ENCODE measurements at places on chromosomes 4 and X.

DNA sequence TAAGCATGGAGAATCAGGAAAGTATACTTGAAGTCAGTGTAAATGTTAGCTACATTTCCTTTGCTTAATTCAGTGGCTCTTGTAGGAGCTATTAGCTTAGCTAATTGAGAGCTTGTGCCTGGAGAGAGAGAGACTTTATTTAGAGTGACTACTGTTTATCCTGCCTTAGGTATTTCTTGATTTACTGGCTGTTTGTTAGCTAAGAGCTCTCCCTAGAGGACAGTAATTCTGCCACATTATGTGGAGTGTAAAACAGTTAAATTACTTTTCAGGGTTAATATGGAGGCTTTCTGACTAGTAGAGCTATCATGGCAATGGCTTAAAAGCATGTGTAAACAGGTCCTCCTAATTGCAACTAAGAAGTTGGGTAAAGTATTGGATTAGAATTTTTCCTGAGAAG, 306.5 kb upstream of the TECRL start:
- no peak for DNase-seq

DNA sequence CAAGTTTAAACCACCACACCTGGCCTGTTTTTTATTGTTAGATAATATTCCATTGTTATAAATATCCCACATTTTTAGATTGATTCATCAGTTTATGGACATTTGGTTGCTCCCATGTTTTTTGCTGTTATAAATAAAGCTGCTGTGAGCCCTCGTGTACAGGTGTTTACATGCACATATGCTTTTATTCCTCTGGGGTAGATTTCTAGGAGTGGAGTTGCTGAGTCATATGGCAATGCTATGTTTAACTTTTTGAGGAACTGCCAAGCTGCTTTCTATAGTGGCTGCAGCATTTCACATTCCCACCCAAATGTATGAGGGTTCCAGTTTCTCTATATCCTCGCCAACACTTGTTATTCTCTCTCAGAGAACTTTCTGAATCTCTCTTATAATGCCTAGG, 90.5 kb downstream of the TBL1X start:
- peak; percentile 12 for DNase-seq

DNA sequence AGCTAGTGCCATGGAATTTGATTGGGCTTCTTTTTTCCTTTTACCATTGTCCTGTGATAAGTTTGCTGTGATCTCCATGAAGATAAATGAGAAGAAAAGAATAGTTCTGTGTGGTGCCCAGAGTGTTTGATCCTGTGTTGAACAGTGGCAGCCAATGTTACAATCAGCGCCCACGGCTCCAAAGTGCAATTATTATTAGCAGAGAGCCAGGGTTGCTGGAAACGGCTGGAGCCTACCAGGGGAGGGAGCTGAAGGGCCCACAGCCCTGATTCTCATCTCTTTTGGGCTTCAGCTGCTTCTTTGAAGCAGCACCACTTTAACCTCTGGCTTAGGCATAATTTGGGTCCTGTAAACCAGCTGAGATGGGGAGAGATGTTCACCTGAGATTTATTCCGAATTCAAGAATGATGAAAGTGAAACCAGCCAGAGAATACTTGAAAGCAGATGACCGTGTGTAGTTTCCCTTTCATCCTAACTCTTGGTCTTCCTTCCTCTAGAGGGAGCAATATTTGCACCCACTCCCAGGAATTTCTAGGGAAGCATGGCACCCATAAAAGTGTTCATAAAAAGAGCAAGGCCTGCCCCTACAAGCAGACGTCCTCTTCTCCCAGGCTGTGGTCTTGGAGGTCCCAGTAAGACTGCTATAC, 298.3 kb downstream of the EVC2 start:
- no peak for DNase-seq

GRCh38 chr4:108903464-108904221, 140.8 kb upstream of the ETNPPL start:
- DNase-seq: no peak

GRCh38 chr4:64584981-64585557, 175.8 kb upstream of the TECRL start:
- DNase-seq: peak; percentile 12

DNA sequence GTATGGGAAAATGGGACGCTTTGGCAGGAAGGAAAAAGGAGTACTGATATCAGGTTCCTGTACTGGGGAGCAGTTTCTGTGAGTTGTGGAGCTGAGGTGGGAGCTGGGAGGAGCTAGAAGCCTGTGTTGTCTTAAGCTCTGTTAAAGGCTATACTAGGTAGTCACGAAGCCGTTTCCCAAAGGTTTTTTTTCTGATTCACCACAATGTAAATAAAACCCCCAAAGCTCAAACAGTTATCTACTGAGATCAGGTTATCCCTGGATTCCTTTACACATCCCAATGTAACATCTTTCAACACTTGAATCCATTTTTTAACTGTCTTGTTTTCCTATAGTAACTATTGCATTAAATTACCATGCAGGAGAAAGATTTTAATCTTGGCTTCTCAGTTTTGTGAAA, 297.4 kb upstream of the SFRP2 start:
- DNase-seq: no peak

- DNase-seq: peak; percentile 91
Measured at GRCh38 chr4:127505203-127505602, 127.6 kb upstream of the INTU start.

DNA sequence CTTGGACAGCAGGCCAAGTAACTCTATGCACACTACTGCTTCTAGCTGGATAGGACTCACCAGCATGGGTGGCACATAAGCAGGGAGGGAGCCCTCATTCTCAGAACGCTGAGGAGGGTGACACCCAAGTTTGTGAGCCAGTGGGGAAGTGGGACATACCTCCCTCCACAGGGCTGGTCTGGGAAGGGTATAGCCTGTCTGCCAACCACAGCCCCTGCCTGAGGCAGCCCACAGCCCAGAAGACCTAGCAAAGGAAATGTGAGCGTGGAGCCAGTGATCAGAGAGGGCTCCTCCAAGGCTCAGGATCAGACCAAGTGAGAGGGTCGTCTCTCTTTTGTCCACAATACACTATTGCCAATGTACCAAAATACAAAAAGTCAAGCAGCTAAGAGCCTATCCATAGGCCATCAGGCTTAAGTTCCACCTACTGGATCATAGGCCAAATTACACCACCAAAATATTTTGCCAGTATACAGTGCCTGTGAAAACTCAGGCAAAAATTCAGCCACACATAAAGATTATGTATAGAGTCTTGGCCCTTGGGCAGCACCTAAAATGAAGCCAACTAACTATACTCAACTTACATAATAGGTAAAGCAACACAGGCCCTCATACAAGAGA, 1203.1 kb downstream of the PCDH18 start:
- DNase-seq: no peak

DNA sequence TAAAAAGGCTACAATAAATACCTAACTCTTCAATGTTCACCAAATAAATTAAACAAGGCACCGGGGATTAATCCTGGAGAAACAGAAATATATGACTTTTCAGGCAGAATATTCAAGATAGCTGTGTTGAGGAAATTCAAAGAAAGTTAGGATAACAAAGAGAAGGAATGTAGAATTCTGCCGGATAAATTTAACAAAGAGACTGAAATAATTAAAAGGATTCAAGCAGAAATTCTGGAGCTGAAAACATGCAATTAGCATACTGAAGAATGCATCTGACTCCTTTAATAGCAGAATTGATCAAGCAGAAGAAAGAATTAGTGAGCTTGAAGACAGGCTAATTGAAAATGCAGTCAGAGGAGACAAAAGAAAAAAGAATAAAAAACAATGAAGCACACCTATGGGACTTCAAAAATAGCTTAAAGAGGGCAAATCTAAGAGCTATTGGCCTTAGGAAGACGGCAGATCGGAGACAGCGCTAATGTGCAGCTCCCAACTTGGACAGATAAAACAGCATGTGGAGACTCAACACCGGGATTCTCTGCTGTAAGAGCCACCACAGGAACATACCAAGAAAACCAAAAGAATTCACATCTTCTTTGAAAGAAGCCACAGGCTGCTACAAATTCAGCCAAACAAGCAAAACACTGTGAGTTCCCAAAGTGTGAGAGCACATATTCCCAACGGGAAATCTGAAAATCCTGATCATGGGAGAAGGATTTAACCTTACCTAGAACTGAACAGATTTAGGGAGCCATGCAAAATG, 1290.9 kb downstream of the PCDH18 start:
- DNase-seq: peak; percentile 12

DNA sequence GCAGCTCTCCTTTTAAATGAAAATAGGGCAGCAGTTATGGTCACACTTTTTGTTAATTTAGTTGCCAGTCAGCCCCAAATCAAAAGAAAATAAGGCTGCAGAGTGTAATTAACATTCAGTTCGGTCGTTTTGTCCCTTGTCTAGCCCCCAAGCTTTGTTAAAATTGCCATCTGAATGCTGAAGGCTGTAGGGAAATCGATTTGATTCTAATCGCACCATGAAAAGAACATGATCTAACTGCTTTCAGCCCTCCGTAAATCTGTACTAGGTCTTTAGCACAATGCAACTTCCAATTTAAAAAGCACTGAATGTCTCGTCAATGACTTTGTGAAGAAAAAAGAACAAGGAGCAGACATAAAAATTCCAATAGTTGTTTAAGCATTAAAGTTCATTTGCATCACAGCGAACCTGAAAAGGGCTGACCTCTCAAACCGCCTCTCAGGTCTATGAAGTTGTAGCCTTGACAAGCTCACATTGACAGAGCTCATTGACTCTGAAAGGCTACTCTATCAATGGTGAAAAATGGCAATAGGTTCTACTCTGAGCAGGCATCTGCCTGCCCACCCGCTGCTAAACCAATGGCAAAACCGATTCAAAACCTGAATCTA, 48.9 kb downstream of the CHIC2 start:
- DNase-seq: no peak

- DNase-seq: no peak
Measured at GRCh38 chrX:19795307-19795706, 92.1 kb downstream of the SH3KBP1 start.

- DNase-seq: no peak
Measured at GRCh38 chrX:22004866-22005265, 27.3 kb upstream of the PHEX start.

DNA sequence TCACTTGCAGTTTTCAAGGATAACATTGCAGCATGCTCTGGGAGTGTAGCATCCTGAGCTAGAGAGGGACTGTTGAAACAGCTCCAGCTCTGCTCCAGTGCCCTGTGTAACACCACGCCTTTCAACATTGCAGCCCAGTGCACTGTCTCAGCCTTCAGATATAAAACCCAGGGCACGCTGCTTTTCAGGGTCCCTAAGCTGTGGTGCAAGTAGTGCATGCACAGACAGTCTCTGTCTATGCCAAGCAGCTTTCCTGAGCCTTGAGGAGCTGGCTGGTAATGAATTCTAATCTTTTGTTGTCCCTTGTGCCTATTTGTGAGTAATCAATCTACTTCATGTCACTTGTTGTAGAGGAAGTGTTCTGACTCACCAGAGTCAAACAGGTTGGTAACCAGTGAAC, 897.0 kb downstream of the ARAP2 start:
- DNase-seq: no peak

- DNase-seq: peak; percentile 12
Measured at GRCh38 chrX:150508451-150509367, 59.7 kb upstream of the MTM1 start.

GRCh38 chrX:53048169-53049126, at the start of gene GPR173:
TSS of gene GPR173 (plus strand) at chrX:53048789. CDS start at chrX:53076622, 27,833 bp downstream.
- DNase-seq: peak; percentile 77

DNA sequence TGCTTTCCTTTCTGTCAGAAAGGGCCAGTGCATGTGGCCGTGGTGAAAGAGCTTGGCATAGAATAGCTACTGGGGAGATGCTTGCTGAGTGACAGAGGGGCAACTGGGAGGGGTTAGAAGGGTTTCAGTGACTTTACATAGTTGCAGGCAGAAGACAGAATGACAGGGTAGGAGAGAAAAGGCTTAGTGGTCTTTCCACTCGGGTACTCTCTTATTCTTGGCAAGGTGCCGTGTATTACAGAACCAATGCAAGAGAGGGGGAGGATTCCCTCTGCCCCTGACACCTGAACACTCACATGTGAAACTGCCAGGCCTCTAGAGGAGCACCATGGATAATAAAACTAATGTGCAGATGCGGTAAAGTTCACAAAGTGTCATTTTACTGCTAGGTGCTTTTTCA, 228.2 kb downstream of the MGST2 start:
- DNase-seq: no peak

DNA sequence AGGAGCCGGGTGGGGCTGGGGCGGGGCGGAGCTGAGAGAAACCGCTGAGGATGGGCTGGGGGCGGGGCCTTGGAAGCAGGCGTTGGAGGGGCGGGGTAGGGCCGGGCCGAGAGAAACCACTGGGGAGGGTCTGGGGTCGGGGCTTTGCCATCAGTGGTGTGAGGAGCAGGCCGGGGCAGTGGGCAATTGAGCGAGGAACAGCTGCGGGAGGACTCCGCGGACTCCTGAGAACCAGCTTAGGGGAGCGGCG, 1.3 kb upstream of the EOLA2 start:
- no peak for DNase-seq

DNA sequence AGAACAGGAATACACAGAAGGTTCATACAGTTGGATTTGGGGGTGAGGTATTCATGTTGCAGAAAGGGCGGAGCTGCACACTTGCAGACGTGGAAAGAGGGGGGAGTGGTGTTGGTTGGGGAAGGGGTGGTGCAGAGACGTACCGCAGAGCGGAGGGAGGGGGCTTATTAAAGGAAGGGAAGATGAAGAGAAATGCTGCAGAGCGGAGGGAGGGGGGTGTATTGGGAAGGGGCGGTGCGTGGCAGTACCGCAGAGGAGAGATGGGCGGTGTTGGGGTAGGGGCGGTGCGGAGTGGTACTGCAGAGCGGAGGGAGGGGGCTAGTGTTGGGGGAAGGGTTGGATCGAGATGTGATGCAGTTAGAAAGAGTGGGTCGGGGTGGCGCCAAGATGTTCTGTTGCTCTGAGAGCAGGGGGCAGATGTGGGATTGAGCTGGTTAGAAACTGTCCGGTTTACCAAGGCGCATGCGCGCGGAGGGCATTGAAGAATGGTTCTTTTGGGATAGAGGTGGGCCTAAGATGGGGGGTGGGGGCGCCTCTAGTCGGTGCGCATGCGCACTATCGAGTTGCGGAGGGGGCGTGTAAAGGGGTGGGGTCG, 900 bp downstream of the TRO start:
- DNase-seq: peak; percentile 86

- DNase-seq: no peak
Measured at GRCh38 chr4:166777760-166778159, 456.5 kb downstream of the SPOCK3 start.

GRCh38 chr4:13588954-13589353, 38.6 kb downstream of the BOD1L1 start:
- no peak for DNase-seq

- DNase-seq: no peak
Measured at GRCh38 chr4:82256718-82257117, 117.1 kb downstream of the HNRNPD start.

DNA sequence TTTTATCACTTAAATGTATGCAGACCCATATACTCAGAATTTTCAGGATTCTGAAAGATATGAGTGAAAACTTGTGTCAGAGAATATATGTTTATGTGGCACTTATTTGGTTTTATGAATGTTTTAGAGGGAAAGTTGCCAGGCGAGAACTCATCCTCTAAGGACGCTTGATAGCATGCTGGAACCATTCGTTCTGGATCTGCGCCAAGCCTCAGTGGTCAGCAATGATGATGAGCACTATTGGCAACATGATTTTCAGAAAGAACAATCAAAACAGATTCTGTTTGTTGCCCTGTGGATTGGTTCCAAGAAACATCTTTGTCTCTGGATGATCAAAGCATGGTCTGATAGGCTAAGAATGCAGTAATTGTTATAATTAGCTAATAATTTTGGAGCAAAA, 32.1 kb upstream of the RAPGEF2 start:
- DNase-seq: peak; percentile 66

- peak; percentile 57 for DNase-seq
Measured at GRCh38 chr4:99462875-99463464, 27.8 kb upstream of the ADH7 start.

Measured in fibroblast of skin of abdomen (primary cell).